Panc1 (cell line): ENCODE measurements at places on chromosomes 16 and 17.

- H3K27ac ChIP-seq: no peak overlapping the region; the same call in 1 of the 2 replicates
- no peak overlapping the region for H3K4me3 ChIP-seq
- no peak for DNase-seq
- no peaks in the 10 kb centered on the region; the same call in 1 of the 2 replicates for H3K36me3 ChIP-seq
These were observed 196.9 kb downstream of the SPECC1 start for GRCh38 chr17:20206068-20206467.

DNA sequence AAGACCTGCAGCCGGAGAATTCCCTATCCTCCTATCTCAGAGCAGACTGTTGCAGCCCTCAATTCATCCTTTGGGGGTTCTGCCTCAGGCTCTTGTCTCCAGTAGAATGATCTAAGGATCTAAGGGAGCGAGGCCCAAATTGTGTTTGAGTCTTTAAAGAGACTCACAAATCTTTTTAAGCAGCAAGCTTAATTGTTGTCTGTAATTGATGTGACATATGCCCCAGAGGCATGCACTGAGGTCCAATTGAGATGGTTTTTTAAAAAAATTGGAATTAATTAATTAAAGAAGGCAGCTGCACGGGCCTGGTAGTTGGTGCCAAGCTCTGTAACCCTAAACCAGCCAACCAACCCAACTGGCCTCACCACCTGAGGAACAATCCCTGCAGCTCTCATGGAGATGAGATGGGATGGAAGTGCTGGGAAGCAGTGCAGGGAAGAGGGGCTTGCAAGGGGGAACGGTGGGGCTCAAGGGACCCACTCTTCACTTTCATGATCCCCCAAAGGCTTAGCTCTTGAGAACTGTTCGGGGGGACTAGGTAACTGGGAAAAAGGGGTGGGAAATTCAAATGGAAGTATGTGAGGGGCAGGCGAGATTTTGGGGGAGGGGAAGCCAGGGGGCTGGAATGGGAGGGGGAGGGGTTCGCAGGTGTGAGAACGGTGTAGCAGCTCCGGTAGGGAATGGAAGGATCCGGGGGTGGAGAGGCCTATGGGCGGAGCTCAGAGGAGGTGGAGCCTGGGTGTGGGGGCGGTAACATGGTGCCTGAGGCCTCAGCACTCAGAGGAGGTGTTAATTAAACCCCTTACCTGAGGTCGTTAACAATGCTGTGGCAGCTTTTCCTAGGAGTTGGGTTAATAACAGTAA, 9.2 kb upstream of the ZNF652 start:
- H3K4me1 ChIP-seq: no peaks in the 10 kb centered on the region
- no peaks in the 10 kb centered on the region for H3K36me3 ChIP-seq
- no peak overlapping the region for H3K4me3 ChIP-seq
- no peak overlapping the region for H3K27ac ChIP-seq
- no peaks in the 10 kb centered on the region for H3K27me3 ChIP-seq

GRCh38 chr17:78922816-78923498, 2.2 kb downstream of the TIMP2 start:
- H3K27me3 ChIP-seq: no peaks in the 10 kb centered on the region
- no peak for DNase-seq
- no peak overlapping the region for H3K27ac ChIP-seq

DNA sequence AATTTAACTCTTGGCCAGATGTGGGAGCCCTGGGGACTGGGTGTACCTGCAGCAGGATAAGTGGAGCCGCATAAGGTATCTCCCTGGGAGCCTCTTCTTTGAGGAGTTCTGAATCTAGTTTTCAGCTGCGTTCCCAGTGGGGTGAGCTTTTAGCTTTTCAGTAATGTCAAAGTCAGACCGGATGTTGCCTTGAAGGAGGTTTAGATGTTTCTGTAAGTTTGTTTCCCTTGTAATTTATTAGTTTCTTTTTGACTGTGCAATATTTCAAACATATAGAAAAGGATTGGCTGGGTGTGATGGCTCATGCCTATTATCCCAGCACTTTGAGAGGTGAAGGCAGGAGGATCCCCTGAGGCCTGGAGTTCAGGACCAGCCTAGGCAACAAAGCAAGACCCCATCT, 98.6 kb upstream of the EEF2KMT start:
- no peaks in the 10 kb centered on the region; the same call in 1 of the 2 replicates for H3K27me3 ChIP-seq
- no peak overlapping the region for H3K4me3 ChIP-seq
- H3K36me3 ChIP-seq: no peaks in the 10 kb centered on the region
- DNase-seq: no peak

DNA sequence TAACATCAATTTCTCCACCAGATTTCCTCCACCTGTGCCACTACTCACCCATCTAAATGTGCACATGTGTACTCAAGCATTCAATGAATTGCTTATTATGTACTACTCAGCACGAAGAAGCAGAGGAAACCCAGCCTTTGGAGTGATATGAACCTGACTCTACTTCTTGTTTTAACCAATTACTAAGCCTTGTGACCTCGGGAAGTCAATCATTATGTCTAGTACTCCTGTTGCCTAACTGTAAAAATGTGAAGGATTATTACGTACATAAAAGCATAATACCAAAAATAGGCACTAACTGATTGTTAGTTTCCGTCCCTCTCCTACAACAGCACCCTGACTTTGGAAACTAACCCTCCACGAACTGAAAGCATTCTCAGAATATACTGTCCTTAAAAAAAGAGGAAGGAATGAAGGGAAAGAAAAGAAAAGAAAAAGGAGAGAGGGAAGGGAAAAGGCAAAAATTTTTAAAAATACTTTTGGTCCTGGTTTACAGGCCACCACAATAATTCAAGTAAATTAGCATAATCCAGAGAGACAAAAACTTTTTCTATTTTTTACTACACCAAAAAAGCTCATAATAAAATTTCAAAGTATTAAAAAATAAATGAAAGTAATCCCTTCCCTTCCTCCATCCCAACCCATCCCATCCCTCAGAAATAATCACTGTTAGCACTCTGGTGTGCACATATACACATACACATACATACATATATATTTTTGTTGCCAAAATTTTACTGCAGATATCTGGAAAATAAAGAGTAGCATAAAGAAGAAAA, 53.6 kb downstream of the KANSL1 start:
- DNase-seq: no peak
- H3K4me3 ChIP-seq: no peak overlapping the region
- no peak overlapping the region for H3K27ac ChIP-seq
- H3K27me3 ChIP-seq: no peaks in the 10 kb centered on the region
- no peaks in the 10 kb centered on the region for H3K36me3 ChIP-seq

- DNase-seq: no peak
- no peaks in the 10 kb centered on the region for H3K27me3 ChIP-seq
- no peak overlapping the region for H3K4me3 ChIP-seq
- H3K4me1 ChIP-seq: peaks cover 8% of the 10 kb centered on the region; the same call in 1 of the 2 replicates
- 0 out of 2 replicates have a peak, but pooled peaks cover 2% of the 10 kb centered on the region for H3K36me3 ChIP-seq
These were observed 69.0 kb upstream of the PLCG2 start for GRCh38 chr16:81710044-81710443.

- H3K4me3 ChIP-seq: no peak overlapping the region
- no peaks in the 10 kb centered on the region for H3K4me1 ChIP-seq
- H3K27me3 ChIP-seq: no peaks in the 10 kb centered on the region
- DNase-seq: no peak
These were observed 148.1 kb upstream of the HS3ST3A1 start for GRCh38 chr17:13749891-13750235.

DNA sequence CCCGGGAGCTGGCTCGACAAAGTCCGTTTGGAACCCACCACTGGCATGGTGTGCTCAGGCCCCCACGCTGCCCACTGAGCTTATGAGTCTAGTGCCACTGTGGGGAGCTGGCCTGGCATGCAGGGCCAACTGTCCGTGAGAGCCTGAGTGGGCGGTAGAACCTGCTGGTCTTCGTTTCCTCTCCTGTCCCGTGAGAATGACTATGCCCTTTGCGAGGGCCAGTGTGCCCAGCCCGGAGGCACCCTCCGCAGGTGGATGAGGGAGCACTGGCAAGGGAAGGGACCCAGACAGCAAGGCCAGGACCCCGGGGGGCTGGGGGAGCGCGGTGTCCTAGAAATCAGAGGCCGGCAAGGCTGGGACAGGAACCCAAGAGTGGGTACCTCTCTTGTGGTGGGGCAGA, 3.2 kb downstream of the BAIAP3 start:
- no peaks in the 10 kb centered on the region for H3K36me3 ChIP-seq
- no peak for DNase-seq
- no peak overlapping the region for H3K4me3 ChIP-seq
- no peak overlapping the region for H3K27ac ChIP-seq
- no peaks in the 10 kb centered on the region for H3K27me3 ChIP-seq

DNA sequence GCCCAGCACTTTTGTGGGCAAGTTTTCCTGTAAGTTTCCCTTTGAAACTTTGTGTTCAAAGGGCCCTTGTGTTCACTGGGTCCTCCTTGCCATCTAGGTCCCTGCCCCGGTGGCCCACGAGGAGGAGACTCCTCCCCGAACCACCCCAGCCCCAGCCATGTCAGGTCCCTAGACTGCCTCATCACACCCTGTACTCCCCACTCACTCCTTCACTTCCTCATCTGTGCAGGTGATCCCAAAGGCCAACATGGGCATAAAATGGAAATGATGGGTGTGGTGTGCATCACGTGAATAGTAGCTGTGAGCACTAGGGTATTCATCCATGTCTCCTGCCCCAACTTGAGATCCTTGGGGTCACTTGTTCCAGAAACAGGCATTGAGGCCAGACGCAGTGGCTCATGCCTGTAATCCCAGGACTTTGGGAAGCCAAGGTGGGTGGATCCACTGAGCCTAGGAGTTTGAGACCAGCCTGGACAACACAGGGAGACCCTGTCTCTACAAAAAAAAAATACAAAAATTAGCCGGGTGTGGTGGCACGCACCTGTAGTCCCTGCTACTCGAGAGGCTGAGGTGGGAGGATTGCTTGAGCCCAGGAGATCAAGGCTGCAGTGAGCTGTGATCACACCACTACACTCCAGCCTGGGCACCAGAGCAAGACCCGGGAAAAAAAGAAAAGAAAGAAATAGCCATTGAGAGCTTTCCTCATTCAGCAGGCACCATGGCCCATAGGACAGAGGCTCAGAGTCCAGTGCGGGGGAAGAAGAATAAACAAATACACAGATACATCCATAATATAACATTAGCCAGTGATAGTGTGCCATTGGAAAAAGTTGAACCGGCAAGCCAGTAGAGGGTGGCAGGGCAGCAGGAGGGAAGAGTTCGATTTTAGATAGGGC, 74.5 kb downstream of the KATNIP start:
- no peak overlapping the region for H3K27ac ChIP-seq
- H3K4me1 ChIP-seq: no peaks in the 10 kb centered on the region
- DNase-seq: no peak

DNA sequence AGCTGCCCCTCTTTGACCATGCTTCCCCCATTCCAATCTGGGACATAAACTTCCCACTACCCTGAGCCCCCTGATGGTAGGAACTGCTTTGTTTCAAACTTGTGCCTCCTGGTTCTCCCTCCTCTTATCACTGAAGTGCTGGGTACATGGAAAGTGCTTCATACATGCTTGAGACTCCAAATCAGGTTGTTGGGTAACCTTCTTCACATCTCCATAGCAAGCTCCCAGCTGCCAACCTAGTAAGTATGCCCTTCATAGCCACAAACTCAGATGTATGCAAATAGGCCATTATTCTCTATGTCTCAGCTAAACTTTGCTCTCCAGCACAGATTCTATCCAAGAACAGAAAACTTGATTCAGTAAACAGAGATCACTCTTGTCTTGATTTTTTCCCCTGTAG, 310.6 kb upstream of the IRX3 start:
- no peak overlapping the region for H3K27ac ChIP-seq
- H3K27me3 ChIP-seq: peaks cover 4% of the 10 kb centered on the region; the same call in 1 of the 2 replicates
- H3K4me3 ChIP-seq: no peak overlapping the region
- no peak for DNase-seq
- H3K4me1 ChIP-seq: no peaks in the 10 kb centered on the region

- DNase-seq: no peak
- no peak overlapping the region for H3K27ac ChIP-seq
- no peaks in the 10 kb centered on the region for H3K36me3 ChIP-seq
- H3K4me1 ChIP-seq: no peaks in the 10 kb centered on the region
- no peak overlapping the region for H3K4me3 ChIP-seq
- H3K27me3 ChIP-seq: no peaks in the 10 kb centered on the region; the same call in 1 of the 2 replicates
These were observed 124.3 kb downstream of the CDH13 start for GRCh38 chr16:82751020-82751419.

DNA sequence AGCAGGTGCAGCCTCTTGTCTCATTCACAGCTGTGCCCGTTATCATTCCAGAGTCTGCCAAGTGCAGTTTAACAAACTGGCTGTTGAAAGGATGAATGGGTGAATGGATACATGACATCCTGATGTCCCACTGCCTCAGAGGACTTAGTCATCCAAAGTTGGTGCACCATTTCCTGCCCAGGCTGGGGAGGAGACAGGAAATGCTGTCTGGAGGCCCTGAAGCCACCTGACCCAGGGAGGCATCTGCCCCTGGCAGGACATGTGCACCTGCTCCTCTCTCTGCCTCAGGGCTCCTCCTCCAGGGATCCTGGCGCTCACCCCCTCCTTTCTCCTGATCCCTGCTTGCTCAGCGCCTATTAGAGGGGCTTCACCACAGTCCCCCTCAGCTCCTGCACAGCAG, 1.8 kb upstream of the CD300C start:
- H3K27me3 ChIP-seq: no peaks in the 10 kb centered on the region
- H3K27ac ChIP-seq: no peak overlapping the region
- no peaks in the 10 kb centered on the region for H3K4me1 ChIP-seq
- DNase-seq: no peak
- H3K36me3 ChIP-seq: no peaks in the 10 kb centered on the region

- H3K36me3 ChIP-seq: no peaks in the 10 kb centered on the region
- peak within 1 kb of the TSS; percentile 53 for H3K4me3 ChIP-seq
- no peak within 1 kb of the TSS for H3K27ac ChIP-seq
- H3K27me3 ChIP-seq: 0 out of 2 replicates have a peak, but pooled peaks cover 3% of the 10 kb centered on the region
- H3K4me1 ChIP-seq: peaks cover 7% of the 10 kb centered on the region
- no peak for DNase-seq
These were observed at the start of gene RAB37 for GRCh38 chr17:74736513-74737298. Gene RAB37, plus strand, starts transcription at chr17:74737256. Its CDS starts 17 bp downstream, at chr17:74737273.

GRCh38 chr17:80751946-80752581, 207.4 kb downstream of the RPTOR start:
- H3K27me3 ChIP-seq: no peaks in the 10 kb centered on the region
- H3K36me3 ChIP-seq: no peaks in the 10 kb centered on the region
- H3K4me1 ChIP-seq: no peaks in the 10 kb centered on the region
- no peak overlapping the region for H3K27ac ChIP-seq
- DNase-seq: no peak
- H3K4me3 ChIP-seq: no peak overlapping the region

DNA sequence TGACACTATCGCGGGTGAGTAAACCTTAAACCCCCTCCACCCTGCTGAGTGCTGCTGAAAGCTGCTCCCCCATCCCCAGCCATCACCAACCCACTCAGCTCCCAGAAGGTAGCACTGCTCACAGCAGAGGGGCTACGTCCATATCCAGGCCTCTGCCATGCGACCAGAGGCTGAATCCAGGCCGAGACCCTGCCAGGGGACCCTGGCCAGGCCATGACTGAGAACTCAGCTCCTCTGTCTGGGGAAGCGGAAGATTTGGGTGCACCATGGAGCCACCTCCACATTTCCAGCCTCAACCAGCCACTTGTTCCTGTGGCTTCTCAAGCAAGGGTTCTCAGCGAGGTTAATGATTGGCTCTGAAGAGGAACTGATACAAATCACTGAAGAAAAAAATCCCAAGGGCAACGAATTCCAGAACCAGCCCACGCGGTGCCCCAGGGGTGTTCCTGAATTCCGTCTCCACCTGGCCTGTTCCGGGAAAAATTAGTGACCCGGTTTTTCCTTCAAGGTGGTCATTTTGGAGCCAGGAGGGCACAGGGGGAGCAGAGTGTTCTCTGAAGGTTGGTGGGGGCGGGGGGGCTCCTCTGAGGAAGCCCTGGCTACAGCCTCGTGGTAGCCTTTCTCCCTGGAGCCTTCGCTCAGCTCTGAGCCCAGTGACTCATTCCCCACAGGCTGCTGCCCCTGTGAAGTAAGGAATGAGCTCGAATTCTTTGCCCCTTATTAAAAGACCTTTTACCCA, 9.3 kb upstream of the SLC16A5 start:
- H3K27ac ChIP-seq: peak overlapping the region; percentile 49
- no peaks in the 10 kb centered on the region for H3K27me3 ChIP-seq
- no peak overlapping the region for H3K4me3 ChIP-seq
